CMK (cell line): ENCODE measurements at places on chromosomes 7 and 10.

DNA sequence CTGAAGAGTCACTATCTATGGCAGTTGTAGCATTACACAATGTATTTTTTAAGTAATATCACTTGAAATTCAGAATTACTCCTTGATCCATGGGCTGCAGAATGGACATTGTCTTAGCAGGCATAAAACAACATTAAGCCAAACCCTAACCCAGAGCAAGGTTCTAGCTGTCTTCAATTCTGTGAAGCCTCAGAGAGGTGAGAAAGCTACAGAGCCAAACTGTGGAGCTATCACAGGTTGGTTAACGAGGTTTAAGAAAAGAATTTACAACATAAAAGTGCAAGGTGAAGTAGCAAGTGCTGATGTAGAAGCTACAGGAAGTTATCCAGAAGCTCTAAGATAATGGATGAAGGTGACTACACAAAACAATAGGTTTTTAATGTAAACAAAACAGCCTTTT lies 582.7 kb upstream of the POT1 start:
- DNase-seq, result no peak

- no peak for DNase-seq
Measured at GRCh38 chr7:112023786-112024185, 182.4 kb downstream of the DOCK4 start.

DNA sequence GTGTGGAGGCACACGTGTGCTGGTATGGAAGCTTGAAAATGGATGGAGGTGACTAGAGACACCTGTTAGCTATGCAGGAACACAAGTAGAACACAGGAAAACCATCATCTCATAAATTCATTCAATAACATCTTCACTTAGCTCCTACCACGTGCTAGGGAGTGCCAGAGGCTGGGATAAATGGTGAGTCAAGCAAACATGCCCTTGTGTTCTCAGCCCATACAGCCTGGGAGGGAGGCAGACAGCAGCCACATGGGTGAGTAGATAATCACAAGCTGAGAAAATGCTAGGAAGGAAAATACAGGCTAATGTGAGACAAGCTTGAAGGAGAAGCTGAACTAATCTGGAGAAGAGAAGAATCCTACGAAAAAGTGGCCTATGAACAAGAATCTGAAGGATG lies 468.0 kb upstream of the ZMIZ1 start:
- no peak for DNase-seq

DNA sequence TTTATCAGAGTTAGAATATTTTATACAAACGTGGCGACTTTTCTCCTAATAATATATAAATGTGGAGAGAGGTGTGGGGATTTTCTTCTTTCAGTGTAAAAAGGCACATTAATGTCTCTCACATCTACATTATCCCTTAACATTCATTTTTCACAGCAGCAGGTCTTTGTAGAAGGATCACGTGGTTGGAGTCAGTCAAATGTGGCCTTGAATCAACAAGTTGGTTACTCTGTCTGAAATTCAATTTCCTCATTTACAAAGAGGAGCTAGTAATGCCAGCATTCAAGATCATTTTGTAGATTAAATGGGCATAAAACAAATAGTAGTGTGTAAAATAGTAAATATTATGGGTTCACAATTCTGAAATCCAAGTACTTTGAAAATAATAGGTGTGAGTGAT lies 183.1 kb upstream of the SEMA3E start:
- DNase-seq, result no peak

DNA sequence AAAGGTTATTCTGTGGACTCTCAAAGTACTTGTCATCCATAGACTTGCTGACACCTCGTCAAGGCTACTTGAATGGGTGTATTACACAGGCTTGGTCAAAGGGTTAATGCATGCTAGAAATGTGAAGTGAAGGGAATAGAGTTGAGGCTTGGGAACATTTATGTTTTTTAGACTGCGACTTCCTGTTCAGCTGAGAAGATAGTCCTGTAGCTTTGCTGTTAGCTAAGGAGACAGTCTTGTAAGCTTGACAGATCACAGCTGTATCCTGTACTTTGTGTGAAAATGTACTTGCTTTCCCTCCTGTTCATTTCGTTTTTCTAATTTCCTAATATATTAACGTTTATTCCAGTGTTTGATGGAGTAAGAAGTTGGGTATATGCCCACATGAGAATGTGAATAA lies 52.1 kb downstream of the ADD3 start:
- DNase-seq, result no peak

- DNase-seq, result no peak
Measured at GRCh38 chr10:26439406-26440087, 1.4 kb downstream of the APBB1IP start.

DNA sequence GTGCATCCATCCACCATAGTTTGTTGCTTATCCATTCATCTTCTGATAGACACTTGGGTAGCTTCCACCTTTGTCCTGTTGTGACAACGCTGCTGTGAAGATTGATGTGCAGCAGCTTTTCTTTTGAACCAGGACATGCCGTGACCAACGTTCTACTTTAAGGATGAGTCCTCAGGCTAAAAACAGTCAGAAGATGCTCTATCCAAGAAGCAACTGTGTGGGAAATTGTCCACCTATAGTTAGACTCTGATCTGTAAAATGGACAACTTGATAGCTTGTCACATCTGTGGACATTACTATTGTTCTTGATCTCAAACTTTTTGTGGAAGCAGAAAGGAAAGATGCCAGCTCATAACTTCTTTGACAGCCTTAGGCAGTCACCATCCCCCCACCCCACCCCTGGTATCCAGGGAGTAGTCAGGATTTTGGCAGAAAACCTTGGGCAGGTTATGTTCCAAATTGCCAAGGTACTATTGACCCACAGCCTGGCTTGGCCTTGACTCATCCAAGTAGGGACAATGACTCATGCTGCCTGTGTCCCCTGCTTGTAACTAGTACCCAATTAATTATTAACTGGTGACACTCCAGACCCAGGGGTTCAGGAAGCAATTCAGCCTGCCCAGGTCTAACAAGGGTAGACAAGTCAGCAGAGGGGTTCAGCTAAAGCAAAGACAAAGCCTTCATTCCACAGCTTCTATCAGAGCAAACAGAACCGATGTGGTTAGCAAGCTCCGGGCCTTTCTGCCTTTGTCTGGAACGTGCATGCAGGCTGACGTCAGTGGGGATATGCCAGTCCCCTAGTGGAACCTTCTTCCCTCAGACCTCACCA lies 99.6 kb upstream of the ANLN start:
- no peak for DNase-seq

GRCh38 chr7:75055830-75056772 lies 17.5 kb downstream of the RCC1L start:
- DNase-seq, result no peak
